ENCODE measurements at places on chromosomes 7 and 10.
A peak's percentile ranks its signal among the peaks of the same experiment; 100 is the strongest.

GRCh38 chr10:11157292-11158076 lies 139.8 kb downstream of the CELF2 start:
- no peak for DNase-seq

GRCh38 chr10:92593619-92594588 lies 974 bp downstream of the KIF11 start:
- no peak for DNase-seq

- DNase-seq, result no peak
These were observed 5.9 kb downstream of the ADK start for GRCh38 chr10:74156919-74157289.

DNA sequence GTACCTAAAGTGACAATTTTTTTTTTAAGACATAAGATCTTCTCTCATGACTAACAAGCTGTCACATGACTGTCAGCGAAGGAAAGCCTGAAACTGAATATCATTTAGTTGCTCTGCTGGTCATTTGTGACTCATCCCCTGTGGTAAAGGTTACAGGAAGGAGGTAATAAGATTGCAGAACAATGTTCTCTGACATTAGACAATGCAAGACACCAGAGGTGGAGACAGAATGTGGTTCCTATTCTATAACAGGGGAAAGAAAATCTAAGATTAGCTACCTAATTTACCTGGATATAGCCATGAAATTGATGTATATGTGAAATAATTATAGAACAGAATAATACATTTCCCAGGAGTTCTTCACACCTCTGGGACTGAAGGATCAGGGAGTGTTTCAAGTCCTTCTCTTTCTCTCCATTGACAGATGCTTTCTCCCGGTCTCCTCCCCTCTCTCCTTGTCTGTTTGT lies 47.7 kb downstream of the LRGUK start:
- no peak for DNase-seq

DNA sequence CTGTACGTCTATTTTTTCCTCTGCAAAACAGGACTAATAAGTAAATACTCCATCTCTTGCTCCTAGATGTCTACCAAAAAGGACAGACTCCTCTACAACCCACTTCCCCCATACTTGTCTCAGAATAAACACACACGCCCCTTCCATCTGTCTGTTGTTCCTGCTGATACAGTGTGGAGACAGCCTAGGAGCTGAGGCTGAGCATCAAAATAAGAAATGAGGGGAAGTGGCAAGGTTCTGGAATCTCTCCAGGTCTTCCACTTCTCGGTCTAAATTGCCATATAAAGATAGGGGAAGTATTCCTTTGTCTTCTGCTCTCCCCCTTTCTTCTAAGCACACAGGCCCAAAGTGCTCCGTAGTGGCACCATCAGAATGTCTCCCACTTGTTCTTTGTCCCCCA lies 30.8 kb upstream of the VSIR start:
- no peak for DNase-seq

GRCh38 chr10:124098575-124098974 lies 5.2 kb upstream of the CHST15 start:
- no peak for DNase-seq

DNA sequence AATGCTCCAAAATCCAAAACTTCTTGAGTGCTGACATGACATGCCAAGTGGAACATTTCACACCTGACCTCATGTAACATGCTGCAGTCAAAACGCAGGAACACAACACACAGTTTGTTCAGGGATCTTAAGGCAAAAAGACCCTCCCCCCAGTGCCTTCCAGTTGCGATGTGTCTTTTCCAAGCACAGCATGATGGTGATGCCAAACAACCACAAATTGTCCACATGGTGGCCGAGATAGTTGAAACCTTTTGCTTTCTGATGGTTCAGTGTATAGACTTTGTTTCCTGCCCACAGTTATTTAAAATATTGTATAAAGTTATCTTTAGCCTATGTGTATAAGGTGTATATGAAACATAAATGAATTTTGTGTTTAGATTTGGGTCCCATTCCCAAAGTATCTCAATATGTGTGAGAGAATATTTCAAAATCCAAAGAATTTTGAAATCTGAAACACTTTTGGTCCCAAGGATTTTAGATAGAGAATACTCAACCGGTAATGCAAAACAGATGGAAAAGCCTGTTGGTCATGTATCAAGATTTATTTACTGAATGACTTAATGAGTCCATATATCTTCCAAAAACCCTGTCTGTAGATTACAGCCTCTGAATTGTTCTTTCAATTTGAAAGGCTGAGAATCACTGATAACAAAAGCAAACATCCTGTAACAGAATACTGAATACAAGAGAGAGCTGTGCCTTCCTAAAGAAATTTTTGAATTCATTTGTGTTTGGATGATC lies 93.4 kb upstream of the OIT3 start:
- peak; percentile 28 for DNase-seq

GRCh38 chr10:113491967-113492565 lies 60.8 kb upstream of the HABP2 start:
- DNase-seq, result no peak

Measured in NCI-H526 (cell line).